Iris pigment epithelial cell (primary cell): ENCODE measurements at places on chromosomes 3 and 15.
A peak's percentile ranks its signal among the peaks of the same experiment; 100 is the strongest.

DNA sequence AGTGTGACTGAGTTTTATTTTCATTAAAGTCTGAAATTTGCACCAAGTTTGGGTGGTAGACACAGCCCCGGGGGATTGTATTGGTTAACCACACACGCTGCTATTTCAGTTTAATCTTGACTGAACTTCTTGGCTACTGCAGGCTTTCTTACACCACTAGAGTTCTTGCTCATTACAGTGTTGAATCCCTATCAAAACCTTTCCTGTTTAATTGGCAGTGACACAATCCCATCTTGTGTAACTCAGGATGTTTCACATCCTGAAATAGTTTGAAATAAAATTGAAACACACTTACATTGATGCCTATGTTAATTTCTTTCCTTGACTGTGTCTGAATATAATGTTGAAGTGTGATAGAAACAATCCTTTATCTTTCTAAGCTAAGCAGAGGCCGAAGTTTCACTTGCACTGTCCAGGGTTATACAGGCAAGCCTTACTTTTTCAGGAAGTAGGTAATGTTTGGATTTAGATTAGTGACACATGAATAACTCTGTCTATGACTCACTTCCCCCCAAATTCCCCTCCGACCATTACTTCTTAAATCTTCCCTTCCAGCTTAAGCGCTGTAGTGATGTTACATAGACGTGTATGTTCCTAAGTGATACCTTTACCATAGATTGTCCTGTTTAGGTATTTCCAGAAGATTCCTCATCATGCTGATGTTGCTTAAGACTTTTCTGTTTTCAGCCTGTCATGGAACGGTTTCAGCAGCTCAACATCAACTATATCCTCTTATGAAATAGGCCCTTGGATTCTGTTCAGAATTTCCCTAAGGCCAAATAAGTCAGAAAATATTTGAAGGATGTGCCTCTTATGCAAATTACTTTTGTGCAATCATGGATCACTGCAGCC is 16.8 kb downstream of the ATG7 start:
- DNase-seq: peak; percentile 97

DNA sequence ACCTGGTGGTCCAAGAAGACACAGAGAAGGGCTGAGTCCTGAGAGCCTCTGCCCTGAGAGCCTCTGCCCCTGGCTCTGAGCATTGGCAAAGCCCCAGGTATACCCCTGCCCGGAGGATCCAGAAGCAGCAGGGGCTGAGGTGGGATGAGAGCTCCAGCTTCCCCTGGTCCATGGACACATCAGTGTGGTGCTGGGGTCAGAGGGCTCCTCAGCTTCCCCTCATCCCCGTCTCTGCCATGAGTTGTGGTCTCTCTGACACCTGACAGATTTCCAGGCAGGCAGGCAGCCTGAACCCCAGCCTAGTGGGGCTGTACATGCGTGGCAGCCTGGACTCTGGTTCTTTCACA is 3.5 kb upstream of the KLF15 start:
- DNase-seq: no peak

DNA sequence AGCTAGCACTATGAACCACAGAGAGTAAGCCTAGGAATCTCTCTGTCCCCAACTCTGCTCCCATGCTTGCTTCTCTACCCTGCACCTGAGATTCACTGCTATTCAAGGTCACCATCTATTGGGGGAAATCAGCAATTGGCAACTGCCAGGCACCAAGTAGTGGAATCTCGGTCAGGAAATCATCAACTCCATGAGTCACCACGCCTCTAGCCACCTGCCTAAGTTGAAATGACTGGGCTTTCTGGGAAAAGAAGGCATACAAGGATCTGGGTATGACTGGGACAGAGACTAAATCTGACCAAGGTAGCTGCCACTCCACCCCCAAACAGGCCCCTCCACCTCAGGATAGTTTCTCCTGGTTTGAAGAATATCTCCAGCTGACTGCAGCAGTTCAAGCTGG is 464.1 kb upstream of the CBLB start:
- peak; percentile 34 for DNase-seq

- peak; percentile 30 for DNase-seq
Observed at GRCh38 chr3:142779591-142779990, 55.8 kb downstream of the TRPC1 start.

GRCh38 chr3:192010490-192010889 is 549.5 kb downstream of the PYDC2 start:
- no peak for DNase-seq

DNA sequence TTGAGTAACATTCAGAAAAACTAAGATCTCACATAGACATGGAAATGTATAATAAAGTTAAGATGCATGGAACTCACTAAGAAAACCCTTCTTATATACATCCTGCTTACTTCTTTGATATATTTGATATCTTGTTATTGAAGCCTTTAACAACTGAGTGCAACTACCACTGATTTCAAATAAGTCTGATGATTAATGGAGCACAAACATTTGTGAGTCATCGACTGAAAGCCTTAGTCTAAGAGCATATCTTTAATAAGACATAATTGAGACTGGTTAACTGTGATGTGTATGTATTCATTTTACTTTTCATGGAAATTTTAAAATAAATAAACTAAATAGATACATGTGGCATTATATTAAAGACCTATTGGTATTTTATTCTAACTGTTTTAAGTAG is 740.5 kb downstream of the EPHA3 start:
- DNase-seq: no peak

- no peak for DNase-seq
Observed at GRCh38 chr15:98746375-98747155, 98.2 kb downstream of the IGF1R start.

GRCh38 chr3:7683426-7683825 is 818.2 kb upstream of the LMCD1 start:
- no peak for DNase-seq

GRCh38 chr3:49416867-49417266 is 4.6 kb downstream of the TCTA start:
- DNase-seq: no peak

GRCh38 chr3:147795418-147795817 is 386.3 kb downstream of the ZIC1 start:
- DNase-seq: no peak

GRCh38 chr3:121896823-121897222 is 2.6 kb downstream of the SLC15A2 start:
- no peak for DNase-seq
